Mesenchymal stem cell (in vitro differentiated cells and primary cell): ENCODE measurements at places on chromosomes 16 and 17.
A peak's percentile ranks its signal among the peaks of the same experiment; 100 is the strongest.

- peaks cover 24% of the 10 kb centered on the region for H3K4me1 ChIP-seq
- H3K27me3 ChIP-seq: no peaks in the 10 kb centered on the region
- no peak for DNase-seq
- no peak overlapping the region for H3K27ac ChIP-seq
- no peak overlapping the region for H3K4me3 ChIP-seq
Observed at GRCh38 chr17:18323007-18323406, 7.9 kb downstream of the SMCR8 start.

GRCh38 chr17:70891306-70891705, 722.0 kb downstream of the KCNJ2 start:
- no peak overlapping the region for H3K27ac ChIP-seq
- H3K27me3 ChIP-seq: no peaks in the 10 kb centered on the region
- no peak overlapping the region for H3K4me3 ChIP-seq
- H3K4me1 ChIP-seq: no peaks in the 10 kb centered on the region

GRCh38 chr17:63941751-63942150, 9.6 kb upstream of the CD79B start:
- peaks cover 22% of the 10 kb centered on the region for H3K27me3 ChIP-seq
- H3K4me1 ChIP-seq: peaks cover 12% of the 10 kb centered on the region
- no peak for DNase-seq
- no peak overlapping the region for H3K27ac ChIP-seq

GRCh38 chr17:71458322-71458721, 662.5 kb upstream of the SOX9 start:
- no peaks in the 10 kb centered on the region for H3K36me3 ChIP-seq
- no peak for DNase-seq
- no peaks in the 10 kb centered on the region for H3K4me1 ChIP-seq
- H3K27ac ChIP-seq: no peak overlapping the region

- no peaks in the 10 kb centered on the region for H3K4me1 ChIP-seq
- no peak overlapping the region for H3K27ac ChIP-seq
- no peak overlapping the region for H3K4me3 ChIP-seq
- DNase-seq: no peak
Observed at GRCh38 chr17:54867634-54868033, 33.0 kb upstream of the TOM1L1 start.

DNA sequence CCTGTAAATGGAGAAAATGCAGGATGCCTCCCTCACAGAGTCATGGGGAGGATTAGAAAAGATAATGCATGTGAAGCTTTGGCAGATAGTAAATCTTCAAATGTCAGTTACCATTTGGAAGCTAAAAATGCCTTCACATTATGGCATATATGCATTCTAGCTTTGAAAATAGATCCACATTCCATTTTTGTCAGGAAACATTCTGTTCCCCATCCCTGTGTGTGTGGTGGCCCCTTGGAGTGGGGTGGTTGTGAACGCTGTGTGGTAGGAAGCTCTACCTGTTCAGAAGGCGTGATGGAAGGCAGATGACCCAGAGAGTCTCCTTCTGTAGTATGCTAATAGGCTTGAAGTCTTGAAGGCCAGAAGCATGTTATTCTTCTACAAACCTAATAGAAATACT, 242.0 kb downstream of the HAPSTR1 start:
- H3K4me3 ChIP-seq: no peak overlapping the region
- DNase-seq: no peak
- H3K27me3 ChIP-seq: no peaks in the 10 kb centered on the region
- no peaks in the 10 kb centered on the region for H3K4me1 ChIP-seq
- no peak overlapping the region for H3K27ac ChIP-seq

DNA sequence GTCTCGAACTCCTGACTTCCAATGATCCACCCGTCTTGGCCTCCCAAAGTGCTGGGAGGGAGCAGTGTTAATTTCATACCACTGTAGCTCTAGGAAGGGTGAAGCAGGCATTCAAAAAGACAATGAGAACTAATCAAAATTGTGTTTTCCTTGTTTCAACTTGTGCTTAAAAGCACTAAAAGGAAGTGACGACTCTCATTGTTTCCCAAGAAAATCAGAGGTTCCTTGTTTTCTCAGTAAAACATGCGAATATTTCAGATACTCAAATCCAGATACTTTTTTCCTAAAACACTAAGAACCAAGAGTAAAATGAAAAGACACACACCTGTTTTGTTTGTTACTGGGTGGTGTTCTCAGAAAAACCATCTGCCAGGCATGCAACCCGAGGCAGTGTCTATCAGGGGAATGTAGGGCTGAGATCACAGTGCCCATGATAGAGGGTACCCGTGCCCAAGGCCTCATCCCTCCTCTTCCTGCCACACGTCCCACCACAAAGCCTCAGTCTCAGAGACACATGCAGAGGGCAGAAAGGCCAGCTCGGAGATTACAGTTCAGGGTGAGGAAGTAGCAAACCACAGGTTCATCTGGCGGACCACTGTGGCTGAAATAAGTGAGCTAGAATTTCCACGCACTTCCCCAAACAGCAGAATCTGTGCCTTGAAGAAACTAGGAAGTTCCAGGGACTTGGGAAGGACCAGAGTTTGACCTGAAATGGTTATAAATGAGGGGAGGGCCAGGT, 33.7 kb downstream of the GINS3 start:
- H3K27me3 ChIP-seq: peaks cover 28% of the 10 kb centered on the region
- H3K4me1 ChIP-seq: no peaks in the 10 kb centered on the region
- no peaks in the 10 kb centered on the region for H3K36me3 ChIP-seq
- no peak overlapping the region for H3K4me3 ChIP-seq

DNA sequence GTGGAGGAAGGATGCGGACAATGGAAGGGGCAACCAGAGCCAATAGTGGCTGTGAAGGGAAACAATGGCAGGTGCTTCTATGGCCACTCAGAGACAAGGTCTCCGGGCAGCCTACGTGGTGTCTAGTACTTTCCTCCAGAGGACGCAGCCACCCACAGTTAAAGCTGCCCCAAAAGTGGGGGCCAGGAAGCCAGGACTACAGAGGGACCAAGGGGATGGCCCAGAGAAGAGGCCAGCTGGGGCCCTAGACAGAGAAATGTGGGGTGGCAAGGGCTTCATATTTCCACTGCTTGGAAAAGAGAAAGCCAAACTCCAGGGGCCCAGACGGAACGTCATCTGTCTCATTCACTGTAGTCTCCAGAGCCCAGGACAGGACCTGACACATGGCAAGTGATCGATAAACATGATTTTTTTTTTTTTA, 837 bp upstream of the PER1 start:
- no peaks in the 10 kb centered on the region for H3K27me3 ChIP-seq
- peak overlapping the region; percentile 86 for H3K4me3 ChIP-seq
- peaks cover 27% of the 10 kb centered on the region for H3K36me3 ChIP-seq
